Activated CD4-positive, alpha-beta T cell treated with anti-CD3 and anti-CD28 coated beads for 36 hours (primary cell): ENCODE measurements at places on chromosomes 5 and 9. TPM values are rescaled to one million over a fixed set of nuclear protein-coding genes. Genes with fewer than 3 reads are reported as not detected.

GRCh38 chr5:171157276-171157675 lies 151.8 kb upstream of the TLX3 start:
- H3K36me3 ChIP-seq: no peaks in the 10 kb centered on the region
- DNase-seq: no peak
- H3K27me3 ChIP-seq: peaks cover 5% of the 10 kb centered on the region
- no peak overlapping the region for H3K27ac ChIP-seq

DNA sequence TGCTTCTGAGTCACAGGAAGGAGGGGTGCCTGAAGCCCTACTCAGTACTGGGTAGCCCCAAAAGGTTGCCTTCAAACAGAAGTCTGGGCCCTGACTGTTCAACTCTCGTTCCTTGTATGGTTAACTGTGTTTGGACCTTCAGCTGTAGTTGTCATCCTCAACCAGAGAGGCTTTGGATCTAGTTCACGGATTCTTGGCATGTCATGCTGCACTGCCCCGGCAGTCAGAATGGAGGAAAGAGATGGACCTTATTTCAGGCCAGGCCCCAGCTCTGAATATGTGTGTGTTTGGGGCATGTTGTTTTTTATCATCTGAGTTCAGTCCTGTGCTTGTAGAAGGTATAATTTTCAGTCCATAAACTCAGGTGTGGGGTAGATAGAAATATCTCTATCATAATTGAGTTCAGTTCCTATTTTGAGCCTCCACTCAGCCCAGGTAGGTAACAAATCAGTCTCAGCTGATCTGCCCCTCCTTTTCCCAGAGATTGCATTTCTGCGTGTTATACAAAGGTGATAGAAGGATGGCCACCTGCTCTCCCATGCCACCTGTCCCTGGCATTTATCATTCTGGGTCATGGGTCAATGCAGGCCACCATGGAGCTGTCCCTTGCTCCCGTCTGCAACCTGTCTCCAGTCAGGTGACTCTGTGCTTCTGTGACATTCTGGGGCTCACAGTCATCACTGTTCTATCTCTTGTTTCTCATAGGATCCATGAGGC lies 127.5 kb upstream of the CPEB4 start:
- DNase-seq: no peak
- no peaks in the 10 kb centered on the region for H3K36me3 ChIP-seq
- H3K27ac ChIP-seq: no peak overlapping the region
- H3K4me3 ChIP-seq: no peak overlapping the region

Gene C9orf50
- total RNA-seq: not detected

Gene FBLL1
- not detected for total RNA-seq
